ENCODE measurements at places on chromosomes 1 and 21.

- no peak for DNase-seq
These were observed 21.6 kb downstream of the HSF2BP start for GRCh38 chr21:43637530-43638158.

DNA sequence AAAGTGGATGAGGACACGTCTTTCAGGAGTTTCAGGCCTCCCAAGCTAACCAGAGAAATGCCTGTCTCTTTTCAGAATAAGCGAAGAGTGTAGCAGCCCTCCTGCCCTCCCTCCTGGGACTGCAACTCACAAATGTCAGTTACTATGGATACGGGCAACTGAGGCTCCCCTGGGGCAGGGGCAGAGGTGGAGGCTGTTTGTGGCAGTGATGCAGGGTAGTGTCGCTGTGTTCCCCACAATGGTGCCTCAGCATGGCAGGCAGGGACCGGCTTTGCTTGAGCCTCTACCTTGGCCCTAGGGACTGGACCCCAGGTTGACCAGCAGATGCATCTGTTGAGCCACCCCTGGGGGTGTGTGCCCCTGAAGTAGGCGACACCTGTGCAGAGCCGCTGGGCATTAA, 10.2 kb downstream of the NFASC start:
- no peak for DNase-seq

DNA sequence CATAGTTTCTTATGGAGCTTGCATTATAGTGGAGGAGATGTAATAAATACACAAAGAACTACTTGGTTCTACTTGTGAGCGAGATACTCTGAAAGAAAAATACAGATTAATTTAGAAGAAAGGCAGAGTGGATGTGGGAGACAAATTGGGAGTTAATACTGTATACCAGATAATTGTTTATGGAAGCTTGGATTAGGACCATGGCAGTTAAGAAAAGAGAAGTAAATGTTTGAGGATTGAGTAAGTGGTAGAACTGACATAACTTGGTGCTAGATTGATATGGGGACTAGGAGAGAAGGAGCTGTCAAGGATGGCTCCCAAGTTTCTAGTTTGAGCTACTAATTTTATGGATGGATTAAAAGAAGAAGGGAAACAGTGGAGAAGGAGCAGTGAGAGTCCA, 47.3 kb downstream of the INKA2 start:
- DNase-seq, result no peak

- no peak for DNase-seq
These were observed 353.7 kb upstream of the ESRRG start for GRCh38 chr1:217076902-217077301.
